ENCODE measurements at places on chromosomes 3 and 15.
A peak's percentile ranks its signal among the peaks of the same experiment; 100 is the strongest.

DNA sequence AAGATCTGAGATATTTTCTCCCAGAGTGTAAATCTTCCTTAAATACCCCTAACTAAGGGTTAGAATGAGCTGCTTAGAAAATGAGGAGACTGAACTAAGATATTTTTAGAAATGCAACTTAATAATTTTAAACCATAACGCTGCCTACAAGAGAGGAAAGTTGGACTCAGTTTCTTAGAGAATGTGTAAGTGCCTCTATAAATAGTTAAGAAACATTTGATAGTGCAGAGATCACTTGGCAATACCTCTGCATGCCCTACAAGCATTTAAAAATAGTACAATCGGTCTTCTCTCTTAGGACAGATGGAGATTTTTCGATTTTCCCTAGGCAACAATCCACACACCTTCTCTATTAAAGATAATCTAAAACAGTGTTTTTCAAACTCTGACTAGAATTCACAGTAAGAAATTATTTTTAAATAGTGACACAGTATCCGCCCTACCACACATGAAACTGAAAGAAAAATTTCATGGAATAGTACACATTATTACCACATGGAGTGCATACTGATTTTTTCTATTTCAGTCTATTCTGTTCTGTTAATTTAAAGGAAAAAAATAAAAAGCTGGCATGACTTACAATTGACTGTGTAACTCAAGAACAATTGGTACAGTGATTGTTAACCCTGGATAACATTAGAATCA, 83.2 kb downstream of the GADL1 start:
- no peak for DNase-seq

- no peak for DNase-seq
Observed at GRCh38 chr3:126523745-126524428, at the start of gene CHST13. TSS of gene CHST13 (plus strand) at chr3:126524155. CDS start at chr3:126524333, 178 bp downstream.

DNA sequence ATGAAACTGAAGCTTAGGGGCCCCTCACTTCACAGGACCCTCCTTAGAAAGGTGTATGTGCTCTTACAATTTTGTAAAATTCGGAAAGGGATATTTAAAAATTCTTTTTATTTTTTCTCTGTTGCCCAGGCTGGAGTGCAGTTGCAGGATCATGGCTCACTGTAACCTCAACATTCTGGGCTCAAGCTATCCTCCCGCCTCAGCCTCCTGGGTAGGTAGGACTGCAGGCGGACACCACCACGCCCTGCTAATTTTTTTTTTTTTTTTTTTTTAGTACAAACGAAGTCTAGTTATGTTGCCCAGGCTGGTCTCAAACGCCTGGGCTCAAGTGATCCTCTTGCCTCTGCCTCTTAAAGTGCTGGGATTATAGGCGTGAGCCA, 45.1 kb upstream of the SPATA12 start:
- DNase-seq = no peak

GRCh38 chr3:192851821-192852372, 65.8 kb downstream of the MB21D2 start:
- DNase-seq = no peak

DNA sequence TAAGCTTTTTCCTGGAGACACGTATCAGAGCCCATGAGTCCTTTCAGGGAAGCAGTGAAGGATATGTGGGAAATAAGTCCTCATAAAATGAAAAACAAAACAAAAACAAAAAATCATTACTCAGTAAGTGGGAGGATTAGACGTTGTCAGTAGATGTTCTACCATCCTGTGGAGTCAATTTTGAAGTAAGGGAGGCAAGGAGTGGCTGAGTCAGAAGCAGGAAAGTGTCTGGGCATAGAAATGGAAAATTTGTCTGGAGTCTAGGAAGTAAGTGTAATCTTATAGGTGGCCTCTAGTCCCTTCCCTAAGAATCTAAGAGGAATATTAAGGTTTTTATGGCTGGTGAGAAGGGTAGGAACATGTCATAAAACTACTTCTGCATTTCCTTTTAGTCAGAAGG, 339.8 kb upstream of the SEMA6D start:
- DNase-seq = no peak

DNA sequence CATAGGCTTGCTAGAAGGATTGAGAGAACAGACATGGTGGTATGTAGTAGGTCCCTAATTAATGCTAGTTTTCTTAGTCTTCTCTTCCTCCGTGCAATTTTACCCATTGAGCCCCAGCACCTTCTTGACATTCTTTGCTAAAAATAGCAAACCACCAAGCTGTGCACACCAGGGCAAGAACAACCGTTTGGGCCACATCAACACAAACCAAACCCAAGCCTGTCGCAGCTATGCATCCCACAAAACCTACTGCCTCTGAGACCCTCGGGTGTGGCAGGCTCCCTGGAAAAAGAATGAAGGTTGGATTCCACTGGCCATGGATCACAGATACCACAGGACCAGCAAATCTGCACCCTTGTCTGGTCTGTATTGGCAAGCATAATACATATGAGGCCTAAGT, 27.1 kb downstream of the HEG1 start:
- no peak for DNase-seq

DNA sequence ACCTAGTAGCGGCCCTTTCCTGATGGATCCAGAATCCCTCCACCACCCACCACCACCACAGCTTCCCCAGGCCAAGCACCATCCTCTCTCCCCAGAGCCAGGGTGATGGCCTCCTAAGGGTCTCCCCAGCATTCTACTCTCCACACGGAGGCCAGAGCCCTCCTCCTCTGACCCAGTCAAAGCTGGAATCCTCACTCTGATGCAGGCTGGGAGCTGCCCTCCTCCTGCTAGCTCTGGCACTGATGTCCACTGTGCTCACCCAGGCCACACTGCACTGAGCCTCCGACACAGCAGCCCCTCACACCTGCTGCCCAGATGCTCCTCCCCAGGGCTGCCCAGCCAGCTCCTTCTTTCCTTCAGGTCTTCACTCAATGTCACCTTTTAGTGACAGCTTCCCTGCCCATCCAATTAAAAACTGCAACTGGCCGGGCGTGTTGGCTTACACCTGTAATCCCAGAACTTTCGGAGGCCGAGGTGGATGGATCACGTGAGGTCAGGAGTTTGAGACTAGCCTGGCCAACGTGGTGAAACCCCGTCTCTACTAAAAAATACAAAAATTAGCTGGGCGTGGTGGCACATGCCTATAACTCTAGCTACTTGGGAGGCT, 21.0 kb downstream of the XXYLT1 start:
- no peak for DNase-seq

- no peak for DNase-seq
Observed at GRCh38 chr3:194806991-194807630, 121.4 kb downstream of the FAM43A start.

- DNase-seq = no peak
Observed at GRCh38 chr15:88246081-88246480, 10.5 kb downstream of the NTRK3 start.

DNA sequence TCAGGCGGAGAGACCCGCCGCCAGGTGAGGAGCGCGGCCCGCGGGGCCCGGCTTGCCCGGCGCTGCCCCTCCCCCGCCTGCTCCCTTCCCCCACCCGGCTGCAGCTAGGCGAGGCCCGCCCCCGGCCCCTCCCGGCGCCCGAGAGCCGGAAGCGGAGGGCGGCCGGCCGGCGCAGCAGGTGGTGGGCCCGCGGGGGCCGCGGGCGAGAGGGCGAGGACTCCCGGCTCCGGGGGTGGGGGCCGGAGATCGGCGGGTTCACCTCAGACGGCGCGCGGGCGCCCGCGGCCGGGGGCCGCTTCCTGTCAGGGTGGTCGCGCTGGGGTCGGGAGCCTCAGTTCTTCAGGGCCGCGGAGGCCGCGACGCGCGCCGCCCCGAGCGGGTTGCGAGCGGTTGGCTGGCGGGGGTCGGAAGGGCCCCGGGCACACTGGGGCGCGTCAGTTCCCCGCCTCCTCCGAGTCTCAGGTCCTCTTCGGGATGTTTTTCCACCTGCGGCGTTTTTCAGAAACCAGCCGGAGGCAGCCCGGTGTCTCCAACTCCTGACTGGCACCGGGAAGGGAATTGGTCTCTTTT, 395 bp downstream of the ZFAND6 start:
- DNase-seq = peak; percentile 82

- DNase-seq = no peak
Observed at GRCh38 chr3:114928989-114929640, 218.0 kb downstream of the ZBTB20 start.

GRCh38 chr3:4322635-4323034, 19.5 kb downstream of the SETMAR start:
- no peak for DNase-seq

DNA sequence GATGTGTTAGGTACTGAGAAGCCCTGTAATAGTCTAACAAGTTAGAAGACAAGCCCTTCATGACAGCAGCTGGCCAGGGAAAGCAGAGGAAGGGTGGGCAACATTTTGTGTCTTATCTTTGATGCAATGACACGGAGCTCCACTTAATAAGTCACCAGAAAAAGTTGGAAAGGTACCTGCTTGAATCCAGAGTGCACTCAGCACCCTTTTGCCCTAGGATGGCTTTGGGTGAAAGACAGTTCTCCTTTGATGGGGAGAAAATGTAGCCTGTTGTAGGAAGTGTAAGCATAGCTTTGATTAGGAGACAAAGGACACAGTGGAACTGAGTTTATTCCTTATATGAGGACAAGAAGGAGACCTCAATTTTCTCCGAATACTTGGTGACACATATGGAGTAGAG, 137.0 kb downstream of the ARPP21 start:
- no peak for DNase-seq

DNA sequence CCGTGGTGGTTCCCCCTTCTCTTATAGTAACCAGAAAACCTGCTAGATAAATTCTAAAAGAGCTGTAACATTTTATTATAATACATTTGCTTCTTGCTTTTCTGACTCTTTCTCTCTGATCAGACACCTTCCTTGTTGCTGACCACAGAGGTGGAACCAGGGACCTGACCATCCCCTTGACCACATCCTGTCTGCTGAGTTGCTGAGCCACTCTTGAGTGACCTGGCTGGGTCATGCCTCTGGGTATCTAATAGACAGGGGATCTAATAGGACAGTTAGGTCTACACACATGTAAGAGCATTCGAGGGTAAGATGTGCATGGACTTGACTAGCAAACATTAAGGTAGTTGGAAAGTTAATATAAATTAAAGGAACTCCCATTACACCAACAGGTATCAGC, 22.8 kb upstream of the TRIM59 start:
- DNase-seq = no peak

GRCh38 chr15:60674704-60675395, 195.9 kb upstream of the ICE2 start:
- DNase-seq = no peak

GRCh38 chr3:111593666-111594065, 1.5 kb downstream of the ZBED2 start:
- no peak for DNase-seq

GRCh38 chr3:99562138-99562537, 76.3 kb upstream of the COL8A1 start:
- no peak for DNase-seq

- no peak for DNase-seq
Observed at GRCh38 chr3:154178172-154178571, 57.0 kb downstream of the ARHGEF26 start.

DNA sequence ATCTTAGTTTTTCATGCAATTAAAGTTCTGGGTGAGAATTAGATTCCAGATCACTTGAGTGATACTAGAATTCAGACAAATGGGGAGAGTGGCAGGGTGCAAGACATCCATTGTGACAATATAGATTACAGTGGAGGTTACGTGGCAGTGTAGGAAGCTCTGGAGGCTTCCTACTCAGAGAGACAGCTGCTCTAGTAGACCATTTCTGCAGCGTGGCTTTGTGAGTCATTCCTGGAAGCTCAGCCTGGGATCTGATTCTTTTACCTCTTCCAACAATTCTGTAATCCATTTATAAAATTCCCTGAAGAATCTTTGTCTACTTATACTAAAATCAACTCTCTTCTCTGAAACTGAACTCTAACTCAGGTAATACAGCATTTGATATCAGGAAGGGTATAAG, 90.4 kb upstream of the ASB14 start:
- DNase-seq = no peak

DNA sequence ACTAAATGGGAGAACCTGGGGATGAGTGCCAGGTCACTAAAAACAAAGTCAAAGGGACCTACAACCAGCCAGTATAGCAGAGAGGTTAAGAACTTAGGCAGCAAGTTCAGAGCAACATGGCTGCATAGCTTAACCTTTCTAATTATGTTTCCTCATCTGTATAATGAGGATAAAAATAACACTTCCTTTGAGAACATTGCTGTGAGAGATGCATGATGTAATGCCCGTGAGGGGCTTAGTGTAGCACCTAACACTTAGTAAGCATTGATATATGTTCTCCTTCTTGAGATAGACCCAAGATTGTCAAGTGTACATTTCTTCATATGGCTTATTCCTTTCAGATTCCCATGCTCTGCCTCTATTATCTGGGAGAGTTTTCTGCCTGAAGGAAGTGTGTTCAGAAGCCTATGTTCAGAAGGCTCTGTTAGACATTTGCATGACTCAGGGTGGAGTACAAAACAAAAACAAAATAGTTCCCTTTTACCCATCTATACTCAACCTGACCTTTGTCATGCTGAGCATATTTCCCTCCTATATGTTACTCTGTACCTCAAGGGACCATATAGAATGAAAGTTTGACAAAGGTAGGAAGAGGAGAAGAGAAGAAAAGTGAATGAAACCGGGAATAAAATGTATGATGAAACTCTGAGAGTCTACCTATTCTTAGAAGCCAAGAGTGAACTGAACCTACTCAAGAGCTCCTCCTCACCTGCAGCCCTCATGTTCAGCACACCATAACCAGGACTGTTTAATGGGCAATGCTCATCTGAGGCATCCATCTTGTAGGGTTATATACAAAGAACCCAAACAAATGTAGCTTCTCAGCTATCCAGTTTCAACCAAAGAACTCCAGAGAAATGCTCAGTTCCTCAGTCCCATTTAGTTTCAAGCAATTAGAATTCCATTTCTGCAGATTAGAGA, 70.7 kb upstream of the KCNMB2 start:
- no peak for DNase-seq

GRCh38 chr3:128881576-128881975, 2.2 kb downstream of the ACAD9 start:
- no peak for DNase-seq

DNA sequence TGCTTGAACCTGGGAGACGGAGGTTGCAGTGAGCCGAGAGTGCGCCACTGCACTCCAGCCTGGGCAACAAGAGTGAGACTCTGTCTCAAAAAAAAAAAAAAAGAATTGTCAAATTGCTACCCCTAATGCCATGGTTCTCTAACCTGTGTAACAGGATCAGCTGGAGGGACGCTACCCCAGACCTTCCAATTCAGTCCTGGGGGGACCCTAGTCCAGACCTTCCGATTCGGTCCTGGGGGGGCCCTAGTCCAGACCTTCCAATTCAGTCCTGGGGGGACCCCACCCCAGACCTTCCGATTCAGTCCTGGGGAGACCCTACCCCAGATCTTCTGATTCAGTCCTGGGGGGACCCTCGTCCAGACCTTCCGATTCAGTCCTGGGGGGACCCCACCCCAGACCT, 29.8 kb upstream of the MUC20 start:
- DNase-seq = no peak

All from activated CD4-positive, CD25-positive, alpha-beta regulatory T cell (primary cell).